ENCODE measurements at places on chromosomes 5 and 9.

DNA sequence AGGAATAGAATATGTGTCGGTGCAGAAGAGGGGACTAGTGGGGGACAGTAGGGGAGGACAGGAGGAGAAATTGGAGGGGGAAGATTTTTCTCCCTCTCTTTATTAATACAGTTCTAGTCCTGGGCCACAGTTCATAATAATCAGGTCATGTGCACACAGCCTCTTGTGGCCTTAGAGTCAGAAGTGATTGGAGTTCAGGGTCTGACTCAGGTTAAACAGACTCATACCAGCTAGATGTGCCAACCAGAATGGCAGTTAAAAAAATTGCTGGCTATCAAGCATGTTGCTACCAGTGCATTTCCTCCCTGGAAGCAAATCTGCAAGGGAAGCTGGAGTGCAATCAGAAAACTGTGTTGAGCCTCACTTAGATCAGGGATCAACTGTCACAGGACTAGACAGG lies 132.7 kb upstream of the MAP1B start:
- DNase-seq: no peak

GRCh38 chr5:173662581-173663351 lies 46.3 kb upstream of the BOD1 start:
- no peak for DNase-seq

GRCh38 chr9:94181408-94182181 lies 77.5 kb upstream of the ZNF169 start:
- no peak for DNase-seq

GRCh38 chr9:117253261-117253660 lies 161.6 kb downstream of the ASTN2 start:
- no peak for DNase-seq

Measured in stimulated activated CD4-positive, alpha-beta T cell treated with anti-CD3 and anti-CD28 coated beads, Interleukin-15, amount 100 ng/mL, for 1 hour (primary cell).